ENCODE measurements at places on chromosomes 2 and 18.
A peak's percentile ranks its signal among the peaks of the same experiment; 100 is the strongest.

- DNase-seq = no peak
These were observed 382.4 kb upstream of the SMIM21 start for GRCh38 chr18:75809926-75810255.

DNA sequence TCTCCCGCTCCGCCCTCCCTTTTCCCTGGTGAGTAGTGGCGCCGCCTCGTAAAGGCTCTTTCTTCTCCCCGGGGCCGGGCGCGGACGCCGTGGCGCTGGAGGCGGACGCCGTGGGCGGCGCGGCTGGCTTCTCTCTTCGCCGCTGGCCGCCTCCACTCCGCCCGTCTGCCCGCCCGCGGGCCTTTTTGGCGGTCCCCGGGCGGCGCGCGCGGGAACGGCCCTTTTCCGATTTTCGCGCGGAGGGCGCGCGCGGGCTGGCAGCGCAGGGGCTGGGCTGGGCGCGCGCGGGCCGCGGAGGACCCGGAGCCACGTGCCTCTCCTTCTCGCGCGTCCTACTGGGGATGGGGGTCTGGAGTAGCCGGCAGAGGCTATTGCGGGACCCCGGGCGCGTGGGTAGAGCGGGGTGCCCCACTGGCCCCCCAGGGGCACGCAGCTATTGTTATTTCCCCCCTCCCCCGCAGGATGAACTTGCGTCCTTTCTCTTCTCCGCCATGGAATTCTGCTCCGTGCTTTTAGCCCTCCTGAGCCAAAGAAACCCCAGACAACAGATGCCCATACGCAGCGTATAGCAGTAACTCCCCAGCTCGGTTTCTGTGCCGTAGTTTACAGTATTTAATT is 472 bp downstream of the SLC20A1 start:
- no peak for DNase-seq

DNA sequence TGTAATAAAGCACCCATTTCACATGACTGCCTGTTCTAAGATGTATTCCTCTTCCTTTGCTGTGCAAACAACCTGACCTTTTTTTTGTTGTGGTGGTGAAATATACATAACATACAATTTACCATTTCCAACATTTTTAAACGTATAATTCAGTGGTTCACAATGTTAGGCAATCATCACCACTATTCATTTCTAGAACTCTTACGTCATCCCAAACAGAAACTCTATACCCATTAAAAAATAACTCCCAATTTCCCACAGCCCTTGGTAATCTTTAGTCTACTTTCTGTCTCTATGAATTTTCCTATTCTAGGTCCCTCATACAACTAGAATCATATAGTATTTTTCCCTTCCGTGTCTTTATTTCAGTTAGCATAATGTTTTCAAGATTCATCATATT is 36.7 kb downstream of the RND3 start:
- no peak for DNase-seq

- DNase-seq = no peak
These were observed 51.8 kb upstream of the NPAS2 start for GRCh38 chr2:100767810-100768806.

GRCh38 chr2:186459009-186459408 is 27.1 kb upstream of the ZC3H15 start:
- no peak for DNase-seq

DNA sequence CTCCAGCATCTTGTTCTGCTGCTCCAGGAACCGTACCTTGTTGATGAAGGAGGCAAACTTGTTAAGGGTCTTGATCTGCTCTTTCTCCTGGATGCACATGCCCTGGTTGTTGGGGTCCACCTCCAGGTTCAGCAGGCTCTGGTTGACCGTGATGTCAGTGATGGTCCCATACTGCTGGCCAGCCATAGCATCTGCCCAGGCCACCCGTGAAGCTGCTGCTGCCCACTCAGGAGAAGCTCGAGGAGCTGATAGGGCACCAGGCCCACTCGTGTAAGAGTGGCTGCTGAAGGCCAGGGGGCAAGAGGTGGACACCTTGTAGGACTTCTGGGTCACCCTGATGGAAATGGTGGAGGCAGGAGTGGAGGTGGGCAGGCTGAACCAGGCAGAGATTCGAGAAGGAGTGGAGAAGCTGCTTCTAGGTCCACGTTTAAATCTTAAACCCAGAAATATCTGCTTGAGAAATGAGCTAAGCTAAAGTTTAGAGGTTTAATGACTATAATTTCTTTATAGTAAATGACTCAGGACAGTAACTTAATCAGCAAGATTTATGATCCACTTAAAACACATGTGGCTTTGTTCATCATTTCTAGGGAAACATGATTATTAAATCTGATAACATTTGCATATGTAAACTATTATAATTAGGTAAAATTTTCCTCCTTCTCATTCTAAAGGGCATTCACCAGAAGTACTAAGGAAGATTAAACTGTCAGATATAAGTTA is 358.7 kb upstream of the SETBP1 start:
- DNase-seq = no peak

DNA sequence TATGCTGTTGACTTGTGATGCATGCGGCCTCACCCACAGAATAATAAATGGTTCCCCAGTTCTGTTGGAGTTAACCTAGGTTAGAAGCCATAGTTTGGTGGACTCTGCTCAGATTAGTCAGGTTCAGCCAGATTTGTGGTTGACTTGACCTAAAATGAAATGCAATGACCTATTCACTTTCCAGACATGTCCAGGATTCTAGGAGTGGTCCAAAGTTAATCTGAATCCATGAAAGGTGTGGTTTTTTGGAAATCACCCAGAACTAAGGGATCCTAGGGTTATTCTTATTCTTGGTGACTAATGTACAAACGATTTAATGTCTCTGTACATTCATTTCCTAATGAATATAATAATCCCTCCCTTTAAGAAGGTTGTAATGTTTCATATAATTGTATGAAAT is 88.9 kb upstream of the RBBP8 start:
- DNase-seq = no peak

DNA sequence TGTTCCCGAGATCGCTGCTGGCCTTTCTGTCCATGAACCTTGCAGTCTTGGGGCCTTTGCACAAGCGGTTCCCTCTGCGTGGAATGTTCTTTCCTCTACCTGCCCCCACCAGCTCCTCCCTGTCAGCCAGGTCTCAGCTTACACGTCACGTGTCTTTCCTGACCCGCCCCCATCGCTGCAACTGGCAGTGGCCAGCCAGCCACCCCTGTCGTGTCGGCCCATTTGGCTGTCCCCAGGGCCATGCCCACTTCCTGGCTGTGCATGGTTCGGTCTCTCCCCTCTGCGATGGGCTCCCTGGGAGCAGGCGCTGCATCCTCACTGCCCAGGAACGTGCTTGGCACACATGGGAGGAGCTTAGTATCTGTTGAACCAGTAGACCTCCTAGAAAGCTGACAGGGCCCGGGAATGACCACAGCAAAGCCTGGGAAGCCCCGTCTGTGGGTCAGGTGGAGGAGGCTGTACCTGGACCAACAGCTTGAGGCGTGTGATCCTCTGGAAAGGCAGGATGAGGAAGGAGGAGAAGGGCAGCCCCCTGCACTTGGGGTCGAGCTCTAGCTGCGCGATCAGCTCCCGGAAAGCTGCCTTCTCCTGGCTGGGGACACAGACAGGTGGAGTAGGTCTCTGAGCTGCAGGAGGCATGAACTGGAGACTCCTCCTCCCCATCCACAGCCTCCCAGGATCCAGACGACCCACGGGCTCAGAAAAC is 21.0 kb downstream of the SNORC start:
- peak; percentile 89 for DNase-seq

DNA sequence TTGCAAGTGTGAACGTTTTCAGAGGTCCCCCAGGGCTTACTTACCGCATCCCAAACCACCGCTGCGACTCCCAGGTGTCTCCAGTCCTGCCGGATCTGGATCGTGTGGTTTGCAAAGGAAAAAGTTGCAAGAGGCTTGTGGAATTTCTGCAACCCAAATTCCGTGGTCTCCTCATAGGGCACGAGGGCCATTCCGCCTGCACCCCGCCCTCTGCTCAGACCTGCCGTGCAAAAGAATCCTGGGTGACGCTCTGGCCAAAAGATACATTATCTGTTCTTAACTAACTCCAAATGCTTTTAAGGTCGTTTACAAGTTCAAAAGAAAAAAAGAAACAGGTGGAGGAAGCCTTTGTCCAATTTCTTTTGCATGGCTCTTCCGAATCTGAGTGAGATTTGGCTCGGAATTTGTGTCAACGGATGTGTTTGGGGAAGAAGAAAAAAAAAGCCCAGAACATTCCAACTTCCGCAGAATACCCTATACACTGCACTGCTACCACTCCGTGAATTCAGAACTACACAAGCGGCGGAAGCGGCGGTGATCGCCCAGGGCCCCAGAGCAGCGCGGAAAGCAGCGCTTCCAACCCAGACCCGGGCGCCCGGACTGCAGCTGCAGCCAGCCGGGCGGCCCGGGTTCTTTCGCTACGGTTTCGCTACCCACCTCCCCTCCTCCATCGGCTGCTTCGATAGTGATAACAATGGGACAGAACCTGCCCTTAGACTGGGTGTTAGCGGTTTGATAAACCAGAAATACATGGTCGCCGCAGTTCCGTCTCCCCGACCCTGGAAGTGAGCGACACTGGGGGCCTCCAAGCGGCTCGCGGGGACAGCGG is 795 bp downstream of the METTL21A start:
- peak; percentile 86 for DNase-seq

GRCh38 chr2:2847209-2847676 is 516.2 kb upstream of the MYT1L start:
- no peak for DNase-seq

DNA sequence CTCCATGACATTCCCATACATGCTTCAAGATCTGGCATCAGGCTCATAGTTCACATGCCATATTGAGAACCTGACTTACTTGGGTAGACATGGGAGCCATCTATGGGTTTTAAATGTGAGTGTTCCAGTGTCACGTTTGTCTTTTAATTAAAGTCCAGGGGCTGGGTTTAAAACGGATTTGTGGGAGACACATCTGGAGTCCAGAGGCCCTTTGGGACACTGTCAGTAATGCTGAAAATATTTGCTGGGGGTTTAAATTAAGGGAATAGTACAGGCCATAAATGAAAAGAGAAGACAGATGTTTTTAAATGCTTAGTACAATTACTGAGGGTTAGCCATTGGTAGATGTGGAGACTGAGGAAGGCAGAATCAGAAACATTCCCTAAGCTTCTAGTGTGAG is 478.0 kb downstream of the PID1 start:
- no peak for DNase-seq

DNA sequence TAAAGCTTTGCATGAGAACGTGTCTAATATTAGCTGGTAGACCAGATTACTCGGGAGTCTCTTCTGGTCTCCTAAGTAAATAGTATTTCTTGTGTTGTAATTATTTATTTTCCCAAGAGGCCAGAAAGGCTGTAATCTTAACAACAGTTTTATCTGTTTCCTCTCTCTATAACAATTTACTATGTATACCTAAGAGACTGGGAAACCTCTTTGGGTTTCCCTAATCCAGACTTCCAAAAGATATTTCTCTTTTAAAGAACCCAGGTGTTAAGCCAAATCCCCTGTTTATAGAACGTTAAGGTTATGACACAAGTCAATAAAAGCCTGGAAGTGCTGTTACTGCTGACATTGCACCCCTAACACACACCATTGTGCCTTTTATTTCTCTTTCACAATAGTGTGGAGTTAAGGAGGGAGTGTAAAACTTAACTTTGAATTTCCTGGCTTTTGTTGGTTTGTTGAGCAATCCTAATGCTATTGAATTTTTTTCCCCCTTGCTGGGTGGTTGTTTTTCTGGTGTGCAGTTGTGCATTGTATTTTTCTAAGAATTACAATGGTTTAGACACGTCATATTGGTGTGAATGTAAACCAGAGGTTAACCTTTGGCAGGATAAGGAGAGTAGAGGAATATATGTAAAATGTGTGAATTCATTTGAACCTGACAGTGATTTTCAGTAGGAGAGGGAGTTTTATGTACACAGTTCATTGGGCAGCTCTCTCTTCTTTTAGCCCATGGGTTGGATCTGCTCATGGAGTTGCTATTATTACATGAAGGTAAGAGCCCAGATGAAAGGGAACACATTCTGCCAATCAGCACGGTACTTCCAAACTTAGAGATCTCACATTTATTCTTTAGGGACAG is 192.8 kb downstream of the MTX2 start:
- no peak for DNase-seq

GRCh38 chr2:196200557-196200956 is 29.2 kb upstream of the STK17B start:
- DNase-seq = no peak

DNA sequence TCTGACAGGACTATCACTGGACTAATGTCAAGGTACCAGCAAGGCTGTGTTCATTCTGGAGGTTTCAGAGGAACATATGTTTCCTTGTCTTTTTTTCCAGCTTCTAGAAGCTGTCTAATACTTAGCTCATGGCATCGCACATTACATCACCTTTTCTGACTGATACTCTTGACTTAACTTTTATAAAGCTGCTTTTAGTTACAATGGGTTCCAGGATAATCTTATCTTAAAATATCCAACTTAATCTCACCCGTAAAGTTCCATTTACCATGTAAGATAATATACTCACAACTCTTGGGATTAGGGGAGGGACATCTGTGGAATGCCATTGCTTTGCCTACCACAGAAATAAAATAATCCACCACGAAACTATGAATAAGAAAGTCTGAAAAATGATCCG is 394.2 kb downstream of the CDH19 start:
- no peak for DNase-seq

DNA sequence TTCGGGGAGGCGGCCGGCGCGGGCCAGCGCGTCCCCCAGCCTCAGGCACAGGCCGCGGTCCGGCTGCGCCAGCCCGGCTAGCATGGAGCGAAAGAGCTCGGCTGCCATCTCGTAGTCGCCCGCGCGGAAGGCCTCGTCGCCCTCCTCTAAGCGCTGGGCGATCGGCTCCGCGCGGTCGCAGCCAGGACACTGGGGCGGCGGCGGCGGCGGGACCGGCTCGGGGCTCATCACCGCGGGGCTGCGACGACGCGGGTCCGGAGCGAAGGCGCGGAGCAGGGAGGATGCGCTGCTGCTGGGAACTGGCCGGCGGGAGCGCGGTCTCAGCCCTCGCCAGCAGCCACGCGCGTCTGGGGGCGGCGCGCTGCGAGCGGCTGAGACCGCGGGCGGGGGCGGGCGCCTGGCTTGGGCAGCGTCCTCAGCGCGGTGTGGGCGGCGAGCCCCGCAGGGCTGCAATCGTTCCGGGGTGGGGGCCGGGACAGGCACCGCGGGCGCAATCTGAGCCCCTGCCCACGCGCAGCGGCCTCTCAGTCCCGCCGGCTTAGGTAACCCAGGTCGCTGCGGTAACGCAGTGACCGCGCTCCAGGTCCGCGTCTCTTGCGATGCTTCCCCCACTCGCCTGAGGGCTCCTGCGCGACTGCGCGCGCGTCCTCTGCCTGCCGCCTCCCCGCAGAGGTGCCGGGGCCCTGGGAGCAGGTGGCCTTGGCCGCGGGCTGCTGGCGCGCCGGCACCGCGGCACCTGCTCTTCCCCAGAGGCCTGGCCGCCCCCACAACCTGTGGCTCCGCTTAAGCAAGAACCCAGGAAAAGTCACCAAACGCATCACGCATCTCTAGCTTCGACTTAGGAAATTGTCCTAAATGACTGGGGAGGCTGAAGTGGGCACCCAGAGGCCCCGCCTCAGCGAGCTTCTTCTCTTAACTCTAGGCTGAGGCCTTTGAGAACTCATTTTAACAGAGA is at the start of gene LONRF2:
Gene LONRF2, minus strand, starts transcription at position 636 of the 955 bp plus-strand sequence. Its CDS starts 408 bp downstream, at position 228.
- peak; percentile 67 for DNase-seq

GRCh38 chr2:23618794-23619530 is 234.0 kb downstream of the KLHL29 start:
- DNase-seq = no peak

GRCh38 chr2:218400167-218400929 is 680 bp downstream of the CTDSP1 start:
- DNase-seq = peak; percentile 76

GRCh38 chr2:102891296-102891695 is 129.5 kb downstream of the TMEM182 start:
- no peak for DNase-seq
